ENCODE measurements at places on chromosomes 1 and 21.

DNA sequence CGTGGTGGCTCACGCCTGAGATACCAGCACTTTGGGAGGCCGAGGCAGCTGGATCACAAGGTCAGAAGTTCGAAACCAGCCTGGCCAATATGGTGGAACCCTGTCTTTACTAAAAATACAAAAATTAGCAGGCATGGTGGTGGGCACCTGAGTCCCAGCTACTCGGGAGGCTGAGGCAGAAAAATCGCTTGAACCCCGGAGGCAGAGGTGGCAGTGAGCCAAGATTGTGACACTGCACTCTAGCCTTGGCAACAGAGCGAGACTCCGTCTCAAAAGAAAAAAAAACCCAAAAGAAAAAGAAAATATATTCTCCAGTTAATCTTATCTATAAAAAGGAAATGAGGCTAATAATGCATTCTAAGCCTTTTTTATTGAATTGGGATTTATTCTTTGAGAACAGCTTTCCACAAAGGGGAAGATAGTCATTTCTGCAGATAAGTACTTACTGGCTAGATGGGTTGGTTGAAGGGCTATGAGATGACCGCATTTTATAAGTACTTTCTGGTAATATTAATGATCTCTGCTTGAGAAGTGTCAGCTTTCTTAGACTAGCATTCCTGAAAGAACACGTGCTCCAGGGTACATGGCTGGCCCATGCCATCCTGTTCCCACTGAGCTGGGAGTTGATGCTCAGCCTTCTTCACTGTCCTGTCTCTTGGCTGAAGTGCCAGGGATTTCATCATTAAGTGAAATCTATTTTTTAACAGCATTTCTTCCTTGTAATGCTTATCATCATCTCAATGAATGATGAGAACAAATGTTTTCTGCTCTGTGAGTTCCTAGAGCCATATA, 57.9 kb downstream of the SASS6 start:
- no peak for DNase-seq

DNA sequence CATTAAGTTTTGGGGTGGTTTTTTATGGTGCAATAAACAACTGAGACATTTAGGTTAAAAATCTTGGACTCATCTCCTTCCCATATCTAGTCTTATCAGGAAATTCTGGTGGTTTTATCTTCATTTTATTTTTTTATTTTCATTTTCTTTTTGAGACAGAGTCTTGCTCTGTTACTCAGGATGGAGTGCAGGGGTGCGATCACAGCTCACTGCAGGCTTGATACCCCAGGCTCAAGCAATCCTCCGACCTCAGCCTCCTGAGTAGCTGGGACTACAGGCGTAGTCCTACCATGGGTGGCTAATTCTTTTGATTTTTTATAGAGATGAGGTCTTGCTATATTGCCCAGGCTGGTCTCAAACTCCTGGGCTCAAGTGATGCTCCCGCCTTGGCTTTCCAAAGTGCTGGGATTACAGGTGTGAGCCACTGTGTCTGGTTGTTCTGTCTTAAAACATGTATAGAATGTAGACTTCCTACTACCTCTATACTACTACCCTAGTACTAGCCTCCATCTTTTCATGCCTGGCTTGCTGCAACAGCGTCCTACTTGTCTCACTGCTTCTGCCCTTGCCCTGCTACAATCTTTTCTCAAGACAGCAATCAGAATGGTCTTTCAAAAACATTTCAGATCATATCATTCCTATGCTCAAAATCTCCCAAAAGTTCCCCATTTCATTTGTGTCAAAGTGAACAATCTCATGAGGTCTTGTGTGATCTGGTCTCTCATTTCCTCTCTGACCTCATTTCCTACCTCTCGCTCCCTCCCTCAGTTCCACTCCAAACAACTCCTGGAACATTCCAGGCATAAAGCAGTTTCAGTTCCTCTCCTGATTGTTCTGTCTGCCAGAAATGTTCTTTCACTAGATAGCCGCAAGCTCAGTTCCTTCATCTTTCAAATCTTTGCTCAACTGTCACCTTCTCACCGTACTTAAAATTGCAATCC, 5.9 kb upstream of the FCGR2A start:
- DNase-seq = no peak

DNA sequence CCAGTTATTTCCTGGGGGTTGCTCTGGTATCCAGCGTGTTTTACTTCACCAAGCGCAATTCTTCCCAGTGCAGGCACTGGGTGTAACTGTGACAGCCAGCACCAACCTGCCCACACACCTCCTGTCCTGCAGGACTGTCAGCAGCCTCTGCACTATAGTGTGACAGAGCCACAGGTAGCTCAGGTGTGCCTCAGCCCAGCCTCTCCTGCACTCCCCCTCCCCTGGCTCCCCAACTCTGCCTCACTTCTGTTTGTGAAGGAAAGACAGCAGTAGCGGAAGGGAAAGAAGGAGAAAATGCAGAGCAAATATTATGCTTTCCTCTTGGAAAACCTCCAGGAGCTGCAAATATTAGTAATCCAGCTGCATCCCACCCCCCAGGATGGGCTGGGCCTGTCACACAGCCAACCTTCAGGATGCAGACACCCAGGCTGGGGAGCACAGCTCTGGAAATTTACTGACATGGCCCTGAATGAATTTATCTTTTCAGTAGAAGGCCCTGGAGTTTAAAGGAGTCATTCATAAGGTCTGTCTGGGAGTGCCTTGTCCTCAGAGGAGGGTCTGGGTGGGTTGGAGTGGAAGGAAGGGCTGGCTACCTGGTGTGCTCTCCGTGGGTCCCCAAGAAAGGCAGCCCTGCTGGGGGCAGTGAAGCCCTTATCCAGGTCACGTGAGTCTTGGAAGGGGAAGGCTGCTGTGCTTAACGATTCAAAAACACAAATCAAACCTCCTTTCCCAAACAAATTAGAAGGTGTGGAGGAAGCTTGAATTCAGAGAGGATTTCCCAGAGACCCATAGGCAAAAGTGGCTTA, 20.9 kb downstream of the CAPN2 start:
- DNase-seq = no peak

GRCh38 chr1:34013136-34013535, 149.3 kb downstream of the HMGB4 start:
- DNase-seq = no peak

DNA sequence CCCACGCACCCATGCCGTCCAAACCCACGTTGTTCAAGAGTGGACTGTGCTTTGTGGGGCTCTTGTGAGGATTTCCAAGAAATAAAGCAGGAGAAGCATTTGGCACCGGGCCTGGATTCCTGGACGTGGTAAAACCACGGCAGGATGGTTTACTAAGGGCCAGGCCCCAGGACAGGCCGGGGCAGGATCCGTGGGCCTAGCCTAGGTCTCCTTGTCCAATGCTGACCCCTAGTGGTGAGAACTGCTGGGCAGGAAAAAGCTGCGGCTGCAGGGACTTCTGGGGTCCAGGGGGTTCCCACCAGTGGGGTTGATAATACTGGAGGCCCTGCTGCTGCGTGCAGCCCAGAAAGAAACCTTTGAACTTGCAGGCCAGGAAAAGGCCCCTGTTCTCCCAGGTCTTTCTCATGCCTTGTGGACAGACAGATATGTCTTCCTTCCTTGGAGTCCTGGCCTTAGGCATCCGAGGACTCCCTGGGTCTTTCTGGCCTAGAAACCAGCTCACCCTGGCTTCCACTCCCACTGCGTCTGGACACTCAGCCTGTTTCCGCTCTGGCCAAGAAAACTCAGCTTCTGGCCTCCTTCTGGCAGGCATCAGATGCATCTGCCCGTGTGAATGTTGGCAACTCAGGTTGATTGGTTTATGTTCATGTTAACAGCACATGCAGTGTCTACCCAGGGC, 106.9 kb upstream of the TMEM51 start:
- DNase-seq = peak; percentile 77

DNA sequence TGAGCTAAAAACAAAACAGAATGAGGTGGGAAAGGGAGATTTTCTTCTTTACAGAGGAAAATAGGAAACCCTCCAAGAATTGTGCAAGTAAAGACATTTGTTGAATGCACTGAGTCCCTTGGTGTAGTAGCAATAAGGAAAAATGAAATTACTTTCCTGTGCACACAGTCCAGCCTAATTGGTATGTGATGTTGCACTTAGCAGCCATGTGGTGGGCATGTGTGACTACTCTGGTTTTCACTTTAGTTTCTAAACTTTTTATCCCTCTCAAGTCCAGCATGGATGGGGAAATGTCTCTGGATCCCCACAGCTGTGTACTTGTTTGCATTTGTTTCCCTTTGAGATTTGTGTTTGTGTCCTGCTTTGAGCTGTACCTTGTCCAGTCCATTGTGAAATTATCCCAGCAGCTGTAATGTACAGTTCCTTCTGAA, 7.1 kb upstream of the AGO3 start:
- DNase-seq = no peak

- no peak for DNase-seq
Observed at GRCh38 chr1:64884261-64885040, 81.9 kb downstream of the JAK1 start.

GRCh38 chr1:2982615-2983318, 38.5 kb upstream of the ACTRT2 start:
- DNase-seq = no peak

- no peak for DNase-seq
Observed at GRCh38 chr1:38117444-38117887, 70.9 kb upstream of the POU3F1 start.

DNA sequence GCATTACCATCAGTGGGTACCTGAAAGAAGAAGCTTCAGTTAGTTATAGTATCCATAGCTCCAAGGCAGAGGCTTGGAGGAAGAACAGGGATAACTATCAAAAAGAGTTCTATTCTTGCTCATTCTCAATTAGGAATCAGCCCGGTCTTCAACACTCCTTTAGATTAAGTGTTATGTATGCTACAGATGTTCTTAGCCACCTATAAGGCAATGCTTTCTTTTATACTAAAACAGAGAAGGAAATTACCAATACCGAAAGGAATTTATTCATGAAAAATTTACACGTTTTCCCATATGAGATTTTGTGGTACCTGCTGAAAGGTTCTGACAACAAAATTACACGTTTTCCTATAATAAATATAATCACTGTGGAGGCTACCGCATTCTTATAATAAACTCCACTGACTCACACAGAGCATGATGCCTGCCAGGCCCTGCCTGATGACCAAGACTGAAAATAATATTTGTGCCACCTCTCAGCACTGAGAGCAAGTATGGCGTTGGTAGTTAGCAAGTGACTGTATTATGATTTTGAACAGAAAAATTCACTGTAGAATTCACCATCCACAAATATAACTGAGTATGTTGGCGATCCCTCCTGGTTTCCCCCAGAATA, 58.3 kb downstream of the APP start:
- DNase-seq = no peak

Data from erythroblast (primary cell).